ENCODE measurements at places on chromosomes 16 and 17. TPM values are rescaled to one million over a fixed set of nuclear protein-coding genes. Genes with fewer than 3 reads are reported as not detected.
A peak's percentile ranks its signal among the peaks of the same experiment; 100 is the strongest.

- DNase-seq = no peak
Observed at GRCh38 chr17:13365331-13365730, 236.4 kb downstream of the HS3ST3A1 start.

DNA sequence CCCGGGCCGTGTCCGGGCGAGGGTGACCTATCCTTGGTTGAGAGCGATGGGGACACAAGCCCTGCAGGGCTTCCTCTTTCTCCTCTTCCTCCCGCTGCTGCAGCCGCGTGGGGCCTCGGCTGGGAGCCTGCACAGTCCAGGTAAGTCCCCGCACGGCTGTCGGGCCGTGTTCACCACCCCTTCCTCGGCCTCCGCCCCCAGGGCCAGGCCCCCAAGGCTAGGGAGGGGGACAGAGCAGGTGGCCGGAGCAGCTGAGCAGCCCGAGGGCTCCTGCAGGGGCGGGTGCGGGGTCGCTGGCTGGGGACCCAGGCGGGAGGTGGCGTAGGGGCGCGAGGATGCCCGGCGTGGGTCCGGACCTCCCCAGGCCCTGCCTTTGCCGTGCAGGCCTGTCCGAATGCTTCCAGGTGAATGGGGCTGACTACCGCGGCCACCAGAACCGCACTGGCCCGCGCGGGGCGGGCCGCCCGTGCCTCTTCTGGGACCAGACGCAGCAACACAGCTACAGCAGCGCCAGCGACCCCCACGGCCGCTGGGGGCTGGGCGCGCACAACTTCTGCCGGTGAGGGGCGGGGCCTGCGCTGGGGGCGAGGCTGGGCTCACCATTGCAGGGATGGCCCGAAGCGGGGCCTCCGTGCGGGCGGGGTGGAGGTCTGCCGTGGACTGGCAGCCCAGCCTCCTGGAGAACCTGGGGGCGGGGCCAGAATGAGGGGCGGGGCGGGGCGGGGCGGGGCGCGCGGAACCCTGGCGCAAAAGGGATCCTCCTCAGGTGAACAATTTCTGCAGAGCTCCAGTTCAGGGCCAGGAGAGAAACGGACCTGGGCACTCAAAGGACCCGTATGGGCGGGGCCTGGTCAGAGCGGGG is 631 bp downstream of the KREMEN2 start:
- peak; percentile 76 for DNase-seq

GRCh38 chr17:66715745-66716156 is 119.2 kb upstream of the CACNG5 start:
- peak; percentile 40 for DNase-seq

GRCh38 chr17:69869667-69870066 is 205.4 kb upstream of the KCNJ16 start:
- DNase-seq = no peak

DNA sequence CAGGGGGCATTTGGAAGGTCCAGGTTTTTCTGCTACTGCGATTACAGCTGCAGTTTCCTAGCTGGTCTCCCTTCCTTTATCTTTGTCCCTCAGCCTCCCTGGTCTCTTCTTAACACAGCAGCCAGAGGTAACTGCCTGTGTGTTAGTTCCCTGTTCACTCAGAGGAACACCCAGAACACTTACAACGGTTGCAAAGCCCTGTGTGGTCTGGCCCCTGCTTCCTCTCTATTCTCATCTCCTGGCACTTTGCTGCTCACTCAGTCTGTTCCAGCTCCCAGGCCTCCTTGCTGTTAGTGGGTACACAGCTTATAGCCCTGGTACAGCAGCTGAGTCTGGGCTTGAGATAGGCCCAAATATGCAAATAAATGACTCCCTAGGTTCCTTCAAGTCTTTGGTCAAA is 16.4 kb downstream of the NTN1 start:
- DNase-seq = no peak

GRCh38 chr16:54233615-54234014 is 53.0 kb downstream of the IRX3 start:
- no peak for DNase-seq

GRCh38 chr16:53605356-53605755 is 98.3 kb downstream of the RPGRIP1L start:
- DNase-seq = no peak

GRCh38 chr17:13646969-13647542 is 45.3 kb upstream of the HS3ST3A1 start:
- no peak for DNase-seq

DNA sequence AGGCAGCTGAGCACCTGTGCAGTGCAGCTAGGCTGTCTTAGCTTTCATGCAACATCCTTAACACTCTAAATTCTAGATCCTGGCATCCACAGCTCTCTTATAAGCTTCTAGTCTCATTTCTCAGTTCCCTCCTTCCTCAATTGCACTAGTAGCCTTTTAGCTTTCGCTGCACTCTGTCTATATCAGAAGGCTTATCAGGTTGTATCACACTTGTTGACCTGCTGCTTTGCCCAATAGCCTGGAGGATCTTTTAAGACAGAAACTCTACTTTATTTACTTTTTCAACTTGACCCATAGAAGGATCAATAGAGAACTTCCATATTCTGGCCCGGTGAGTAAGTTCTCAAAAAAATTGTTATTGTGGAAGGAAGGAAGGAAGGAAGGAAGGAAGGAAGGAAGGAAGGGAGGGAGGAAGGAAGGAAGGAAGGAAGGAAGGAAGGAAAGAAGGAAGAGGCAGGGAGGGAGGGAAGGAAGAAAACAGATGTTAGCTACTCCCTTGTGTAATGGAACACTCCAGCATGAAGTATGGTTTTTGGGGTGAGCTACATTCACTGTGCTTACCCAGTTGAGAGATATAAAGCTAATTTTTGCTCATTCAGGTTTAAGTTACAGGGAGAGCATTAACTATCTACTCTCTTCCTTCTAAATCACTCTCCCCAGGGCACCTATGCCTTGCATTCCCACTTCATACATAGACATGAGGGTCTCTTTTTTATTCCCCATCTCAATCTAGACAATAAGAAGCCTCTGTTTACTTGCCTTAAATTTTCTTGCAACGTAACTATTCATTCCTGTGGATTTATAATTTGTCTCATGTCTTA is 361.1 kb downstream of the SHISA9 start:
- no peak for DNase-seq

- DNase-seq = peak; percentile 75
Observed at GRCh38 chr17:76262732-76263344, 2.3 kb upstream of the UBALD2 start.

- DNase-seq = peak; percentile 50
Observed at GRCh38 chr17:46819906-46820351, 1.4 kb upstream of the WNT3 start.

DNA sequence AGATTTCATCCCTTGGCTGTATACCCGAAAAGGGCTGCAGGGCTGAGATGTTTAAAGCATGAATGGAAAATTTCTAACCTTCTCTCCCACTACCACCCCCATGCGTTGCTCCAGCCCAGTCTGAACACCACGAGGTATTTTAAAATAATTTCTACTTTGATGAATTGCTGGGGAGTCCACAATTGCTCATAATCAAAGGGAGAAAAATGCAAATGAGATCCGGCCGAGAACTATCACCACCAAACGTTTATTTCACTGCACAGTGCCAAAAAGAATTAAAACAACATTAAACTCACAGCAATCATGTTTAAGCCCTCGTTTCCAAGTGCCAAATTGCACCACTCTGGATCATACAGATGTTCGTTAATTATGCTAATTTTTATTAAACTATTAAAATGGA is 36.7 kb downstream of the SNX11 start:
- DNase-seq = no peak

GRCh38 chr17:39147221-39148185 is 3.9 kb downstream of the PLXDC1 start:
- DNase-seq = no peak

GRCh38 chr17:41339571-41340172 is 11.0 kb downstream of the KRT33A start:
- no peak for DNase-seq

DNA sequence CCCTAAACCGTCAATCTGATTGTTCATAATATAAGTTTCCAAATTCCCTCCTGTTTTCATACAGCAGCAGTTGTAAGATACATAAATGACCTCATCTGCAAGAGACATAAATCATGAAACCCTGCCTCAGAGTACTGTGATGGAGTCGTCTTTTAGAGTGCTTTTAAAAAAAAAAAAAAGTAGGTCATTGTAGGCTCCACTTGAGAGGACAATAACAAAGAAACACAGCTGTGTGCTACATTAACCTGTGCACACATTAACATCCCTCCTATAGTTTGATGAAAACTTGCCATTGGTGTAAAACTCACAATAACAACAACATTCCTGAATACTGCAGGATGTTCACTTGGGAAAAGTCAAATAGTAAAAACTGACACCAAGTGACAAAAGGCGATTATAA is 56.5 kb downstream of the XPO6 start:
- DNase-seq = no peak

GRCh38 chr17:30824002-30824355 is 513 bp downstream of the CRLF3 start:
- no peak for DNase-seq

DNA sequence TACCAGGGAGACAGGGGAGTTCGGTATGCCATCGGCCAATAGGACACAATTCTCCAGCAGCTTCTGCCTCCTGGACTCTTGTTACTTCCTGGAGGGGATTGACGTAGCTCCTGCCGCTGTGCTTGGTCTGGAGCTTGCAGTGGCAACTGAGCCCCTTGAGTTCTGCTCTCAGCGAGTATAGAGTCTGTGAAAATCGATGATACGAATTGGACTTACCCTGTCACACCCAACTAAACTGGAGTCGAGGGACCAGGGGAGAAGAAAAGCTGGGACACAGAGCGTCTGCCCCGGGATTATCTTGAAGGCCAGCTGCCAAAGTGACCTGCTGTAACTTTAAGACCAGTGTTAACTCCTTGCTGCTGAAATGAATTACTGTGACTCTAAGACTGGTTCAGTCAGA is 22.2 kb downstream of the SEC14L1 start:
- DNase-seq = no peak

DNA sequence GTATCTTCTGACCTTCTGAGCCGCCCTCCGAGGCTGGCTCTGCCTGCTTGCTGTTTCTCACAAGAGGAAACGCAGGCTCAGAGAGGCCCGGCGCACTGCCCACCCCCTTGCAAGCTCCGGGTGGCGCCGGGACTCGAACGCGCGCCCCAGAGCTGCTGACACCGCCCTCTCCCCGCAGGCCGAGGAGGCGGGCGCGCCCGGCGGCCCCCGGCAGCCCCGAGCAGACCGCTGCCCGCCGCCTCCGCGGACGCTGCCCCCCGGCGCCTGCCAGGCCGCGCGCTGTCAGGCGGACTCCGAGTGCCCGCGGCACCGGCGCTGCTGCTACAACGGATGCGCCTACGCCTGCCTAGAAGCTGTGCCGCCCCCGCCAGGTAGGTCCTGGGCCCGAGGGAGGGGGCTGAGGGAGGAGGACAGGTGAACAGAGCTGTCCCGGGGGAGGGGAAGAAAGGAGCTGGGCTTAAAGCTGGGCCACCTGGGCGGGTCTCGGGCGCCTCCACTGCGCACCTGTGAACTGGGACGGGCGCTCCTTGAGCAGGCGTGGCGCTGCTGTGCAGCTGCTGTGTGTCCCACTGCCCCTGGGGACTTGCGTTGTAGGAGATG is 18.2 kb downstream of the WFDC1 start:
- DNase-seq = no peak

DNA sequence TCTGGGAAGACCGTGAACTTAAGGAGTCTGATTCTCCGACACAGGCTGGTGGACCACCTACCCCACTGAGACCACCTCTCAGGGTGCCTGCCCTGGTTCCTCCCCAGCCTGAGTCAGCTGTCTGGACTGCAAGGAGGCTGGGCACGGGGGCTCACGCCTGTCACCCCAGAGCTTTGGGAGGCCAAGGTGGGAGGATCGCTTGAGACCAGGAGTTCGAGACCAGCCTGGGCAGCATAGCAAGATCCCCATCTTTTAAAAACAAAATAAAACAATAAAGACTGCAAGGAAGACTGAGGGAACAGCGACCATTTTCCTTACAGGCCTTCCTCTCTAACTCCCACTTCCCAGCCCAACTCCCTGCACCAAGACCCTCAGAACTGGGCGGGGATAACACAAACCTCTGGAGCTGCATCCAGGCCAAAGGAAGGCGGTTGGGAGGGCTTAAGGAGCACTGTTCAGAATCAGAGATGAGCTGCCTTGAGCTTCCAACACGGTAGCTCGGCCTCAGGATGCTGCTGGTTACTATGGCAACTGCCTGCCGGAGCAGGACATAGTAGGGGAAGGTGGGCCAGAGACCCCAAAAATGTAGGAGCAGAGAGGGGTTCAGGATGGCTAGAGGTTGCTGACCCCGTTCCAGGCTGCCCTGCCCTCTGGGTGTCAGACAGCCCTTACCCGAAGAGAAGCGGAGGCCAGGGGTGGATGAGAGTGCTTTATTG is 4.4 kb downstream of the APOBR start:
- no peak for DNase-seq

DNA sequence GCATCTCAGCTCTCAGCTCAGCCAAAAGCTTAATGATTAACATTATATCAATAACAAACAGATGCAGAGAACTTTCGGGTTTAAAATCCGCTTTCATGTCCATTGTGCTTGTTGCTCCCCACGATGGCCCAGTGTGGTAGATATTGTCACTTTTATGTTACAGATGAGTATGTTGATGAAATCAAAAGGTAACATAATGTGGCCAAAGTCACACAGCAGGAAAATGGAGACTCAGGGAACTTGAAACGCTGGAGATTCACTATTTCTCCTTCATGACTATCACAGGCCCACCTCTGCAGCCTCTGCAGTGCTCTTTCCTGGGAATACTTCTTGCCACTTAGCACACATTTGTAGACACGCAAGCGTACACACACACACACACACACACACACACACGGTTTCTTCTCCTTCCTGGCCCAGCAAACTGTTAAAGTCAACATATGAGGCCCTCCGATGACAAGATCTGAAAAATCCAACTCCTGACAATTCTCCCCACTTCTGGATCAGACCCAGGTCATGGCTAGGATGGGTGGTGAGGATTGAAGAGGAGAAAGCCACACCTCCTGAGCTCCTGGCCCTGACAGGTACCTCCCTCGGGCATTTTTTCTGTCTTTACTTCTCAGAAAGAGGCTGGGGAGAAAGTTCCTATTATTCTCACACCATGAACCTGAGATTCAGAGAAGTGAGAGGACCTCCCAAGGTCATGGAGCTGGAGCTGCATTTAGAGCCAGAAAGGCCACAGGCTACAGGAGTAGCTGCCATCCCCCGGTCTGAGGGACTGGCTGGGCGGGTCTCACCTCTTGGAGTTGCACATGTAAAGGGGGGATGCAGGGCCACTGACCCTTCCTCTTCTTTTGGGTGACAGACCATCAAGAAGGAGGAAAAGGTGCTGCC is 9.7 kb downstream of the DRC7 start:
- no peak for DNase-seq

Gene UMOD
- not detected for total RNA-seq

Gene TM4SF5
- not detected for total RNA-seq

Gene TPSB2
- total RNA-seq = not detected

Gene CLEC19A
- not detected for total RNA-seq

Gene EFCAB13
- 88.4 TPM for total RNA-seq

Gene RGS11
- total RNA-seq = not detected

Gene LGALS9B
- not detected for total RNA-seq

Gene NOS2
- total RNA-seq = 0.12 TPM

Gene ODAD4
- 0.56 TPM for total RNA-seq

Gene KRT32
- total RNA-seq = not detected

Gene FBXW10
- total RNA-seq = not detected

Data from B cell (primary cell).